CD4-positive, alpha-beta T cell (primary cell): ENCODE measurements at places on chromosomes 12 and 14. TPM values are rescaled to one million over a fixed set of nuclear protein-coding genes. Genes with fewer than 3 reads are reported as not detected.

GRCh38 chr12:50196537-50196936 is 29.4 kb upstream of the CERS5 start:
- DNase-seq, result no peak

DNA sequence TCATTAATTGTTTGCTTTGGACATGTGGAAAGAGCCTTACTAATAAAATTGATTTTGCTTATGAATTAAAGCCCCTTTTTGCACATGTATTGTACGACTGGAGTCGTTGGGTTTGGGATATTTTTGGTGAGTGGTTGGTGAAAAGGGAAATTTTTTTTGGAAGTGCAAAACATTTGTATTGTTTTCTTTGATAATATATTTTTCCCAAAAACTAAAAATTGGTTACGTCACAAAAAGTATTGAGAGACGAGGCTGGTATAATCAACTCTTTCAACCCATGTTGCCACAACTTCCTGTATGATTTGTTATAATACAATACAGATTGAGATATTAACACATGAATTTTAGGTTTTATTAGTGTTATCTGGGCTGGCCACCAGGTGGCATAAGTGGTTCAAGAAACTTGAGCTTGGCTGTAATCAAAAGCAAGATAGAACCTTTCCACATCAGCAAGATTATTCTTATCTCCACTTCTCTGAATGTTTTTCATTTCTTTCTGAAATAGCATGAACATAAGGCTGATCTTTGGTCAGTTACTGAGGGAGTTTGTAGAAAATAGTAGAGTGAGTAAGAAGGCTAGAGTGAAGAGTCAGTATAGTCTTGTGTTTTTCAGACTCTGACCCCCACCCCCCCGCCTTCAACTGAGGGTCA is 8.7 kb downstream of the NGDN start:
- DNase-seq, result peak; percentile 51

GRCh38 chr14:91116913-91117588 is 3.2 kb downstream of the DGLUCY start:
- DNase-seq, result no peak

DNA sequence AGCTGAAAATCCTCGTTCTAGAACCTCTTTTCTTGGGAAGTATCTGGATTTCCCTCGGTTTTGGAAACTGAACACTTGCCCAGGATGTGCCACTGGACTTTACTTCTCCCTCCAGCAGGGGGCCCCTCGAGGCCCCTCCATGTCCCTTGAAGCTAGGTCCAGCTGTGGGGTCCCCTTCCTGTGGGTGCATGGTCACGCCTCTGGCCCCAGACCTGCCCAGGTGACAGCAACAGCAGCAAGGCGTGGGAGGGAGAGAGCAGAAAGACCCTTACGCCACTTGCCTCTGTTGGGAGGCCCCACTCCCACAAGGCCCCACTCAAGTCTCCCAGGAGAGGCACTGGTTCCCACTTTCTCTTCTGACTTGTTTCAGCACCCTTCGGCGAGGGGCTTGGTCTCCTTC is 3.1 kb downstream of the SLC25A29 start:
- DNase-seq, result no peak

ACOT6 gene
- not detected for total RNA-seq

PTGDR gene
- 0.20 TPM for total RNA-seq

GRCh38 chr14:71701990-71702389 is 230.2 kb upstream of the RGS6 start:
- no peak for DNase-seq

DNA sequence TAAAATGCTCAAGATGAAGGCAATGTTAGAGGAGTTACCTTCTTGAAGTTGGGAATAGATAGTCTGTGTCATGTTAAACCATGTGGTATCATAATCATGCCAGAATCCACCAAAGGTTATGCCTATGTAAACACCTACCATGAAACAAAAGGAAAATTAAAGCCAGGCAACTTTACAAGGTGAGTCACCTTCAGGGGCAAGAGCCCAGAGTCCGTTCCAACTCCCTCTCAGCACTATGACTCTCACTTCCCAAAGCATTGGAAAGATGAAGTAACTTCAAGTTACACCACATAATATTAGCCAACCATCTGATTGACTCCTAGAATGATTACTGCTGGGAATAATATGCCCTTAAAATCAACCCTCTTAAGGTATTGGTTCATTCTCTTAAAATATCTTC is 38.5 kb downstream of the CATSPERB start:
- no peak for DNase-seq

- DNase-seq, result no peak
Measured at GRCh38 chr14:65834051-65834450, 421.5 kb downstream of the FUT8 start.

MYF6 gene
- total RNA-seq, result not detected

DNA sequence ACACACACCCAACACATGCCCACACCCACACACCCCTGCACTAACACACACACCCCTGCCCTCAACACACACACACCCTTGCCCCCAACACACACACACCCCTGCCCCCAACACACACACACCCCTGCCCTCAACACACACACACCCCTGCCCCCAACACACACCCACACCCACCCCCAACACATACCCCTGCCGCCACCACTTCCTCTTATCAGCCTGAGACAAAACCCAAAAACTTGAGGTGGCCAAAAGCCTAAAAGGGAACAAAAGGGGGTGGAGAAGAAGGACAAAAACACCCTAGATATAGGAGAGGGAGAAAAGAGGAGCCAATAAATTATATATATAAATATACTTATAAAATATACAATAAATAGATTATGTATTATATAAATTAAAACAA is 9.1 kb upstream of the DEGS2 start:
- no peak for DNase-seq

- no peak for DNase-seq
Measured at GRCh38 chr14:66649498-66649897, 141.6 kb downstream of the GPHN start.

CLEC1A gene
- total RNA-seq, result not detected

DNA sequence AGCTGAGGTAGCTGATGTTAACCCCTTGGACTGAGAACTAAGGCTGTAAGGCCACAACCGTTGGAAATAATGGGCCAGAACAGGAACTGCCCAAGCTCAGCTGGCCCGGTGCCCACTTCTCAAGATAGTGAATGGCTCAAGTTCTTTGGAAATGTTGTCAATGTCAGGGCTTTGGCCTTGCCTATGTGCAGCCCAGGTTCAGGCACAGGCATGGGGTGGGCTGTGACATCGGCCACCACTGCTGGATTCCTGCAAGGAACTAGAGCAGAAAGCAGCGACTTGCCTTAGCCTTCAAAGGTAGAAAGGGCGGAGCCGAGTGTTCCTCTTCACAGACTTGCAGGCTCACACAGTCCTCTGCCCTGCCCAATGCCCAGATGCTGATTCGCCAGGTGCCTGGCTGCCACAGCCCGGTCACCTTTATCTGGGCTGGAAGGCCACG is 291.2 kb downstream of the ZFP36L1 start:
- DNase-seq, result no peak

SLC38A4 gene
- total RNA-seq, result not detected

GYS2 gene
- total RNA-seq, result not detected

- no peak for DNase-seq
Measured at GRCh38 chr14:86683561-86683960, 1153.6 kb downstream of the FLRT2 start.

- no peak for DNase-seq
Measured at GRCh38 chr12:99948370-99948769, 36.4 kb downstream of the ANKS1B start.

DNA sequence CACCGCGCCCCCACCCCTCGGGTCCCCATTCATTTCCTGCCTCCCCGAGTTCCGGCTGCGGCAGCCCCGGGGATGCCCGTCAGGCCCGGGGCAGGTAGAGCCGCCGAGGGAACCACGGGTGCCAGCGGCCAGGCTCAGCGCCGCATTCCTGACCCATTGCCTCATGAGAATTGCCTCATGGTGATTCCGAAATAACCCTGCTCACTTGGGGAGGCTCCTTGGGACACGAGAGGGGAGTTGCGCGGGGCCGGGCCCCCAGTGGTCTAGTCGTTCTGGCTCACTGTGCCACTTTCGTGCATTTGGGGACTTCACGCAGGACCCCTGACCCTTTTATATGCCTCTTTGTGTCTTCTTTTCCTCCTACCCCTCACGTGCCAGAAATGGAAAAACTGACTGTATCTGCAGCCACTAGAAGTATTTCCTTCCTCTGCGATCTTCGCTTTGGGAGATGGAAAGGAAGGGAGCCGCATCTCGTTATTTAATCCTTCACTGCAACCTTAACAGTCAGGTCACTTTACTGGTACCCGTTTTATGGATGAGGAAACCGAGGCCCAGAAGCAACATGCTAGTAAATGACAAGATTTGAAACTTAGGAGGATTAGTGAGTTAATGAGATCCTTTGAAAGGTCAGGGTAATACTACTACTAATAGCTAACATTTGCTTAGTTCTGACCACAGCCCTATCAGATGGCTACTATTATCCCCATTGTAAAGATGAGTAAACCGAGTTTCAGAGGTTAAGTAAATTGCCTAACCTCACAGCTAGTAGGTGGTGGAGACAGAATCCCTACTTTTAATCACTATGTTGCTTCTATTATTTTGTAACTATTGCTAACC is 768 bp downstream of the PTPN11 start:
- DNase-seq, result no peak

- DNase-seq, result no peak
Measured at GRCh38 chr12:114671066-114671442, 12.9 kb downstream of the TBX3 start.

DNA sequence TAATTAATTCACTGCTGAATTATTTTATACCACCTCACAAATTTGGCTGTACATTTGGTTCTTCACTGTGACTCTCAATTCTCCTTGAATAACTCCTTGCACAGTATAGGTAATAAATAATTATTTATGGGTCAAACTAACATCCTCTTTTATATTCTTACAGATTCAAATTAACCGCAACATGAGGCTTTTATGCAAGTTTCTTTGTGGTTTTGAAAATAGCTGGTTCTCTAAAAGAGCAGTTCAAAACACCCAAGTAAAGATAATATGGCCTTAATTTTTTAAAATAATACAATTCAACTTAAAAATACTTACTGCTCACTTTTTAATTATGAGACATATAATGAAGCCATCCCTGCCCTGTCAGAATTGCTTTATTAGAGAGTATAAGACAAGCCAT is 12.9 kb upstream of the TRIM9 start:
- DNase-seq, result no peak

TUBA1C gene
- 28.9 TPM for total RNA-seq

DNA sequence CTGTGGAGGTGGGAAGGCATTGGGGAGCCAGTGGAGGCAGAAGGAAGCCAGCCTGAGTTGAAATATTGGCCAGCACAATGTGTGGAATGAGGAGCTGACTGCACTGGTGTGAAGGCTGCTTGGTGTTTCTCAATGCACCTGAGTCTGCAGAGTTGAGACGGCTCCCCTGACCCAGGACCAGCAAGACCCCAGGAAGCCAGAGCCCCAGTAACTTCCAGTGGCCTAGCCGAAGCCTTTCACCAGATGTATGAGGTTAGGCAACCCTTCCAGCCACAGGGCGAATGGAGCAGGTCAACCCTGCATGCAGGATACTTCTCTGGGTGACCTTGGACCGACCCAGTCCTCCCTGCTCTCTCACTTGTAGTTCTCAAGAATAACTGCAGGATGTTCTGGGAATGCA is 12.9 kb upstream of the KRT73 start:
- no peak for DNase-seq

DNA sequence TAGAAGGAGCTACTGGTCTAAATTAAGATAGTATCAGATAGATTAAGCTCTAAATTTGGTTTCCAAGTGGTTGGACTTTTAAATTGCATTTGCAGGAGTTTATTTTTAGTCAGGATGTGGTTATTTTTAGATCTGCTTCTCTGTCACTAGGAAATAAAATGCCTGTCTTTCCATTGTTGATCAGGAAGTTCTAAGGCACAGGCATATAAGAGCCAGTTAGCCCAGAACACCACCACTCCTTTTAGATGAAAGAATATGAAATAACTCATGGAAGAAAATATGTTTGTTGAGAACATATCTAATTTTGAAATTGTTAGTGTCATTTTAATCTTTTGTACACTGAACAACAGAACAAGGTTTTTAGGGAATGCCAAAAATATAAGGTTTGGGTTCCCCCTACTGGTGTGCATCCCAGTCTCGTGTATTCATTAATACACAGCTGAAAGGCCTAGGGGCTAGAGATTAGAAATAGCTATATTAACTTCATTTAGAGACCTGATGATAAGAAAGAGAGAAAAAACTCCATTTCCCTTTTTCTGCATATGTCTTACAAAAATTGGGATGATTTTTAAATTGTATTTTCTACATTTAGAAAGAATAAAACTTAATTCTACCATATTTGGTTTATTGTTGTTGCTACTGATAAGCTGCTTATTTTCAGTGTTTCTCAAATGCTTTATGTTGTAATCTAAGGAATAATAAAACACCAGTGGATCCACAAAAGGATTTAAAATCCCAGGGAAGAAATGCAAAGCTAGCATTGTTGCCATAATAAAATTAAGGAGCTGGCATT is 67.2 kb downstream of the RIC8B start:
- DNase-seq, result peak; percentile 2

DNA sequence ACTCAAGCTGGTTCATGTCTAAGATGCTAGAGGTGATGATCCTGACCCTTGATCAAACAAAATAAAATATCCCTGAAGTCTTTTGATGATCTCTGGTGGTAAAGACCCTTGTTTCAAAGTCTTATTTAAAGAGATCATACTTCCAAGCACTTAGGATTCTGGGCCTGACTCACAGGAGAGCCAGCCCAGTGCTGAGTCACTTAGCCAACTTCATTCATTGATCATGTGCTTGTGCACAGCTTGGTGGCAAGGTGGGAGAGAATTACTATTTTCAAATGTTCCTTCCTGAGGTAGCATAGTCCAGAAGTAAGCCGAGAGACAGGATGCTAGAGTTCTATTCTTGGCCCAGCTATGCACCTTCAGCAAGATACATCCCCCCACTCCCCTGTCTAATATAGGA is 40.6 kb downstream of the SCN8A start:
- DNase-seq, result no peak

- DNase-seq, result no peak
Measured at GRCh38 chr12:51025338-51025835, 797 bp downstream of the SLC11A2 start.

GRCh38 chr12:111759991-111760390 is 6.7 kb upstream of the ALDH2 start:
- DNase-seq, result no peak

DNA sequence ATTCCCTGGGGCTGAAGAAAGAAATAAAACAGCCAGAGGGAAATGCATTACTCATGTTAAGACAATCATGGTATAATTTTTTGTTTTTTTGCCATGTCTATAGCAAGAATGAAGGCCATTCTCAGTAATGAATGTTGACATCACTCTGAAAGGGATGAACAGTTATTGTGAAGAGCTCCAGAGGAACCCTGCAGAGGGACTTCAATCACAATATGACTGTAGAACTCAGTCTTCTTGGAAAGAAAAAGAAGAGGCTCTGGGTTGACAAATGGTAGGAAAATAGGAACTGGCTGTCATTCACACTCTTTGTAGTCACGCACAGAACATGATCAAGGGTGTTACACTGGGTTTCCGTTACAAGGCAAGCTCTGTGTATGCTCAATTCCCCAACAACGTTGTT is 73.8 kb upstream of the DACT1 start:
- no peak for DNase-seq

- DNase-seq, result no peak
Measured at GRCh38 chr14:35385042-35385839, 19.3 kb downstream of the NFKBIA start.

MARCHF9 gene
- 40.8 TPM for total RNA-seq

- DNase-seq, result no peak
Measured at GRCh38 chr12:96409731-96410130, 9.5 kb upstream of the CDK17 start.
